ENCODE measurements at places on chromosomes 4 and X.

GRCh38 chr4:16573206-16573605 is 325.2 kb downstream of the LDB2 start:
- no peak for DNase-seq

DNA sequence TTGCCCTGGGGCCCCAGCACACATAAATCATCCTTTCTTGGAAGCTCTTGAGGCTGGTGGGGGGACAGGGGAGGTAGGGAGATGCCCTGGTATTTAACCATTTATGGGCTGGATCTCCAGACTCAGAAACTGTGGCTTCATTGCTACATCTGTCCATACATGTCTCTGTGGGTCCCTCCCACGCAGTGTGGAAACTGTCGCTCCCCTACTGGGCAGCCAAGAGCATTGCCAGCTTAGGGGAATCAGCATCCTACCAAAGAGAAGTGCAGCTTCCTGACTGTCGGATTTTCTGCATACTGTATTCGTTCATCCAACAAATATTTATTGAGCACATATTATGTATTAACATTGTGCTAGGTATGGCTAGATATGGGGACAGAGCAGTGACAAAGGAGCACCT is 3.7 kb downstream of the GRIPAP1 start:
- no peak for DNase-seq

- DNase-seq: no peak
Observed at GRCh38 chr4:98838977-98839618, 89.8 kb downstream of the EIF4E start.

DNA sequence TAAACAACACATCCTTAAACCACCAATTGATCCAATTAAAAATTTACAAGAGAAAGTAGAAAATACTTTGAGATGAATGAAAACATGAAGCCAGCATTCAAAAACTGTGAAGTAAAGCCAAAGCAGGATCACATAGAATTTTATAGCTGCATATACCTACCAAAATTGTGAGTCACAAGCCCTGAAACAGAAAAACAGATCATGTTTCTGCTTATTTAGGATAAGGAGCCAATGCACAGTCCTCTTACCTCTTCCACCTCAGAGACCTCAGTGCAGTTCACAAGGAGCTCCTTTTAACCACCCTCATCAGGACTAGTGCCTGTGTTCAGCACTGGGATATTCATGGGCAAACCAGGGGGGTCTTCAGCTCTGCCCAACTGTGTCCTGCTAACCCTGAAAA is 386.7 kb downstream of the TECRL start:
- no peak for DNase-seq

GRCh38 chrX:134803060-134803459 is 144.8 kb upstream of the PLAC1 start:
- no peak for DNase-seq

- no peak for DNase-seq
Observed at GRCh38 chr4:151721466-151721865, 39.3 kb downstream of the GATB start.

GRCh38 chr4:184817494-184818215 is 8.1 kb downstream of the ACSL1 start:
- no peak for DNase-seq

- DNase-seq: no peak
Observed at GRCh38 chrX:19864736-19865135, 22.7 kb downstream of the SH3KBP1 start.

- no peak for DNase-seq
Observed at GRCh38 chr4:84451546-84451945, 47.5 kb downstream of the NKX6-1 start.

- DNase-seq: no peak
Observed at GRCh38 chrX:9619581-9619980, 146.1 kb downstream of the GPR143 start.

- DNase-seq: no peak
Observed at GRCh38 chr4:92969650-92970379, 666.0 kb downstream of the GRID2 start.

- DNase-seq: no peak
Observed at GRCh38 chr4:20137176-20137575, 114.5 kb upstream of the SLIT2 start.

GRCh38 chrX:40061005-40061404 is 36.8 kb downstream of the BCOR start:
- no peak for DNase-seq

GRCh38 chr4:159145318-159145991 is 42.6 kb downstream of the RAPGEF2 start:
- DNase-seq: no peak

GRCh38 chr4:53777244-53777984 is 186.1 kb upstream of the LNX1 start:
- no peak for DNase-seq

GRCh38 chrX:9875801-9876200 is 89.6 kb downstream of the SHROOM2 start:
- DNase-seq: no peak

GRCh38 chrX:98065151-98065550 is 1181.4 kb downstream of the RPA4 start:
- no peak for DNase-seq

GRCh38 chr4:56730097-56730496 is 49.0 kb upstream of the HOPX start:
- DNase-seq: no peak

DNA sequence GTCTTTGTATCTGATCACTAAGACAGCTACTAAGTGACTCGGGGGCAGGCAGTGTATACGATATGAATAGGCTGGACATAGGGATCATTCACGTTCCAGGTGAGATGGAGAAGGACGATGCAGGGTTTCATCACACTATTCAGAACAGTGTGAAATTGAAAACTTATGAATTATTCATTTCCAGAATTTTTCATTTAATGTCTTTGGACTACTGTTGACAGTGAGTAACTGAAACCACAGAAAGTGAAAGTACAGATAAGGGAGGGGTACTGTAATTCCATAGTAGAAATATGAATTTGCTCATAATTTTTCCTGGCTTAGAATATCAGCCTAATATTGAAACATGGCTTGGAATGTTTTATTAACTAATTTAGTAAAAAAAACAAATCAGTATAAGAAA is 24.4 kb downstream of the TMEM144 start:
- DNase-seq: no peak

DNA sequence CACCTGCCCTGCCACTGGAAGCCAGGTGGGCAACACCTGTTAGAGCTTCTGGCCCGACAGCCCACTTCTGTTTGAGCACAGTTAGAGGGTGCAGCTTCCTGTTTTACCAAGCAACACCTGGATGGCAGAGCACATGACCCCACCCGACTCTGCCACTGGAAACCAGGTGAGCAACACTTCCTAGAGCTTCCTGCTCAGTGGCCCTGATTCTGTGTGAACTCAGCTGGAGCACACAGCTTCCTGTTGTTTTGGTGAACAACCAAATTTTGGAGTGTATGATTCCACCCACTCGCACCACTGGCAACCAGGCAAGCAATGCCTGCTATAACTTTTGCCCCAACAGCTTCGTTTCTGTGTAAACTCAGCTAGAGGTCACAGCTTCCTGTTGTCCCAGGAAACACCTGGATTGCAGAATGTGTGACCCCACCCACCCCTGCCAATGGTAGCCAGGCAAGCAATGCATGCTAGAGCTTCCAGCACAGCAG is 163.8 kb upstream of the KLF8 start:
- no peak for DNase-seq

DNA sequence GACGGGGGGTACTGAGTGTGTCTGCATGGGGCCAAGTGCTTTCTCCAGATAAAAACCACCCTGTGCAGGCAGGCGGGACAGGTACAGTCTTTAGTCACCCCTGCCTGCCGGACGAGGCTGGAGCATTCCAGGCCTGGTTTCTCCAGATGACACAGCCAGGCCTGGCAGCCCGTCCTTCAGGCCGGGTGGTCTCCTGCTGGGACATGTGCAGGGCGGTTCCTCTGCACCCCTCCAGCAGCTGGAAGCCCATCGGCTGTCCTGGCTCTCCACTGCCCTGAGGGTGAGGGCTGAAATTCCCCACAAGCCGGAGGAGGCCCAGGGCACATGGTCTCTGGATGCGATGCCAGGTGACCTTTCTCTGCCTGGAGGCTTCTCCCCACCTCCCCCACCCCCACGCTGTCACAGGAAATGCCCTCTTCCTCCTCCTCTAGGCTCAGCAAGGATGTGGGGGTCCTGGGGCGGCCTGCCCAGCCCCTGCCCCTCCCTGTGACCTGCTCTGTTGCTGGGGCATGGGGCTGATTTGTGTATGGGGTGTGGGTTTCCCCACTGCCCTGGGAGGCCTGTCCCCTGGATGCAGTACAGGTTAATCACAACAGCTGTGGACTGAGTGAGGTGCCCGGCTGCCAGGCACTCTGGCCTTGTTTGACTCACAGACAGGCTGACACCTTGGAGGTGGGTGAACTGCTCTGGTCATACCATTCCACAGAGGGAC is 110.7 kb upstream of the LRPAP1 start:
- DNase-seq: no peak

DNA sequence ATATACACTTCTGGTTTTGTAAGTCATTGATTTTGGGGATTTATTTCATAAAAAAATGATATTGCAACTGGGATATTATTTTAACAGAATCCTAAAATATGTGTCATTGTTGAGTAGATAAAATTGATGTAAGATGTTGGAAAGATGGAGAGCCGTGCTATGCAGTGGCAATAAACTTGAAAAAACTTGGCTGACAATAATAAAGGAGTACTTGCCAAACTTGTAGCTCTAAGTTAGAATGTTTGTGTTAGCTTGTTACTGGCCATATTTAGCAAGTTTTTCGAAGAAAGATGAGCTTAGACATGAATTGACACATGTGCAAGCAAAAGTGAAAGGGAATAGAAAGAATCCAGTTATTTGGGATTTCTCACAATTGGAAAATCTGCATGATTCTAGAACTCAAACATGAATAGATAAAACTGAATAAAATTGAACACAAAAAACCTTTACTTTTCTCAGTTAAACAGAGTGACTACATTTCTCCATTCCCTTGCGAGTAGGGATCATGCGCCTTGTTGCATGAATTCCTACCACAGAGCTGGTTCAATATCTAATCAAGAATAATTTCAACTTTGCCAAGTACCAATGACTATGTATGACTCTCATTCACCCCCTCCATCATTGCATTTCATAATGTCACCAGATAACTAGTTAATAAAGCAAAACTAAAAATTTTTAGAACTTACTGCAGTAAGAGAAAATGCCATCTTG is 327.8 kb downstream of the CAMK2D start:
- DNase-seq: no peak

DNA sequence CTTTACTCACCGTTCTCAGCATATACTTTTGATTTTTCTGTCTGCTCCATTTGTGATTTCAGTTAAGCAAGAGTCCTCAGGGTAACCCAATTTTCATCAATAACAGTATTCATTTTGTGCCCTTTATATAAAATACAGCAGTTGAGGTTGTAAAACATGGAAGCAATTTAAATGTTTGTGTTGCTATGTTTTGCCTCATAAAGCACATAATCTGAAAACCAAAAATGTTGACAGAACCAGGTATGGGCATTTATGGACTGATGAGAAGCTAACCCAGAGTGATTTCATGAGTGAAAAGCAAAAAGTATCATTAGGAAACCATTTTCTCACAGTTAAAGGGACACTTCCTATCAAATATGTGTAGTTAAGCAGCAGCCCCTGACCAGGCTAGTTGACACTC is at the start of gene ASIC5:
Gene ASIC5 (minus strand): TSS at position 101 of the 400 bp plus-strand sequence. CDS start 51 bp downstream, at position 50.
- no peak for DNase-seq

- DNase-seq: no peak
Observed at GRCh38 chr4:8703857-8704495, 111.4 kb downstream of the CPZ start.

GRCh38 chr4:5890063-5890727 is 2.7 kb downstream of the CRMP1 start:
- DNase-seq: no peak

- no peak for DNase-seq
Observed at GRCh38 chrX:111483135-111483534, 28.3 kb upstream of the SERTM2 start.

DNA sequence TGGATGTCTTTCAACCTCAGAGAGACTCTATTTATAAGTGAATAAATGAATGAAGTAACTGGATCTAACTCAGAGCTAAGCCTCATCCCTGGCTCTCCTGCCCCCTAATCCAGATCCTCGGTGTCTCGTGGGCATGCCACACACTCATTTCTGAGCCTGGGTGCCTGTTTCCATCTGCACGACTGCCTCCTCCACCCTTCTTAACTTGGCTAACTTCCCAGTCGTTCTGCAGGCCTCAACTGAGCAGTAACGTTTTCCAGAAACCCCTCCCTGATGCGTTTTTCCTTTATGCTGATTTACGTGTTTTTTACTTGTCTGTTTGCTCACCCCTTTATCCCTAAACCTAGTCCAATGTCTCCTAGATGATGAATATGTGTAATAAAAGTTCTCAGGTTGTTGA is 186.9 kb upstream of the HS3ST1 start:
- no peak for DNase-seq

DNA sequence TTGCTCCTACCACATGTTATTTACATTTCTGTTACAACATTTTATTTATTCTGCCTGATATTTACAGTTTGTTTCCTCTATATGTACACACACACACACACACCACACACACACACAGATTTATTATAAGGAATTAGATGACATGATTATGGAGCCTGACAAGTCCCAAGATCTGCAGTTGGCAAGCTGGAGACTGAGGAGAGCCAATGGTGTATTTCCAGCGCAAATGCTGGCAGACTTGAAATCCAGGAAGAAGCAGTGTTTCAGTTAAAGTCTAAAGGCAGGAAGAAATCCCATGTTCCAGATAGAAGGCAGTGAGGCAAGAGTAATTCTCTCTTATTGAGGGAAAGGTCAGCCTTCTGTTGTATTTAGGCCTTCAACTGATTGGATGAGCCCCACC is 1.8 kb upstream of the KLHL4 start:
- DNase-seq: no peak

GRCh38 chr4:13527981-13528820 is 16.1 kb downstream of the NKX3-2 start:
- DNase-seq: no peak

GRCh38 chr4:89899152-89899551 is 4.5 kb downstream of the MMRN1 start:
- no peak for DNase-seq

GRCh38 chrX:153603131-153603656 is 4.3 kb upstream of the CCNQ start:
- DNase-seq: no peak

DNA sequence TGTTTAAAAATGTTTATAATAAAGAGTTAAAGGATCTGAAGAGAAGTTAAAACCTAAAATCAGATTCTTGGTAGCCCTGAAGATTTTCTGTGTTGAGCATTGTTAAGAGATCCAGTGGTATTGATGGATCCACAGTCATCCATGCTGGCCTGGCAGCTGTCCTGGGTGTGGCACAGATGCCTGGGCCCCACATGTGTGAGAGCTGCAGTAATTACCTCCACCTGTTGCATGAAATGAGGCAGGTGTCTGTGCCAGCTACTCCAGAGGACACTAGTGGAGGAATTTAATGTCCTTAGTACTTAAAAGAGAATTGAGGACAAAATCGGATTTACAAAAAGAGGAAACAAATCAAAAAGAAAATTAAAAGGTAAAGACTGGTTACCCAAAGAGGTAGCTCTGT is 44.0 kb downstream of the MGST2 start:
- DNase-seq: no peak

Measured in stimulated activated CD8-positive, alpha-beta memory T cell treated with anti-CD3 and anti-CD28 coated beads, Interleukin-2, amount 100 ng/mL, for 48 hours (primary cell).